Activated CD8-positive, alpha-beta T cell treated with anti-CD3 and anti-CD28 coated beads for 36 hours (primary cell): ENCODE measurements at places on chromosomes 6 and 20.

DNA sequence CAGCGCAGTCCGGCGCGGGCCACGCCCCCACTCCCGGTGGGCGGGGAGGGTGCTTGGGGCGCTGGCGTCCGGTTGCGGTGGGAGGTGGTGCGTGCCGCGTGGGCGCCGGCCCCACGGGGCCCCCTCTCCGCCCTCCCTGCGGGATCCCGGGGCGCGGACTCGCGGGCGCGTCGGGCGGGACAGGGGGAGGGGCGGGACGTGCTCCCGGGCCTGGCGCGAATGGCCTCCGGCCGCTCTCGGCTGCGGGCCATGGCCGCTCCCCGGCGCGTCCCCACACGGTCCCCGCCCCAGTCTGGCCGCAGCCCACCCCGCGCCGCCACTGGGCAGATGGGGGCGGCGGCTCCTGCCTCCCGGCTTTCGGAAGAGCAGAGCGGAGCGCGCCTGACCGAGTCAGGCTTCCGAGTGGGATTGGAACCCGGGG, 771 bp upstream of the PPP1R3G start:
- no peak for DNase-seq

DNA sequence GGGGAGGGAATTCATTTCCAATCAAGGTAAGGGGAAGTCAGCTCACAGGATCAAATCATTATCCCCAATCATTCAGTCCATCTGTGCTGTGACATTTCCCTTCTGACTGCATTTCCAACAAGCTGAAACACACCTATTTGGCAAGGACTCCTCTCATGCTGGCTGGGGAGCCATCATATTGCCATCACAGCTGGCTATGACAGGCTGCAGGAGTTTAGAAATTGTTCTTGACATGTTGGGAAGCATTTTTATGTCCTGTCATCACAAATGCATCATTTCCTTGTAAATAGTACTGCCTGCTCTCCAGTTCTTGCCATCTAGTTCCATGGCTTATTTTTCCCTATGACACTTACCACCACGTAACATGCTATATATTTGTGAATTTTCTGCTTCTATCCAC, 113.9 kb upstream of the TMEM170B start:
- DNase-seq, result no peak

GRCh38 chr6:167711768-167712730, 114.7 kb upstream of the AFDN start:
- no peak for DNase-seq

- DNase-seq, result no peak
Measured at GRCh38 chr6:127844529-127844928, 56.3 kb downstream of the THEMIS start.

DNA sequence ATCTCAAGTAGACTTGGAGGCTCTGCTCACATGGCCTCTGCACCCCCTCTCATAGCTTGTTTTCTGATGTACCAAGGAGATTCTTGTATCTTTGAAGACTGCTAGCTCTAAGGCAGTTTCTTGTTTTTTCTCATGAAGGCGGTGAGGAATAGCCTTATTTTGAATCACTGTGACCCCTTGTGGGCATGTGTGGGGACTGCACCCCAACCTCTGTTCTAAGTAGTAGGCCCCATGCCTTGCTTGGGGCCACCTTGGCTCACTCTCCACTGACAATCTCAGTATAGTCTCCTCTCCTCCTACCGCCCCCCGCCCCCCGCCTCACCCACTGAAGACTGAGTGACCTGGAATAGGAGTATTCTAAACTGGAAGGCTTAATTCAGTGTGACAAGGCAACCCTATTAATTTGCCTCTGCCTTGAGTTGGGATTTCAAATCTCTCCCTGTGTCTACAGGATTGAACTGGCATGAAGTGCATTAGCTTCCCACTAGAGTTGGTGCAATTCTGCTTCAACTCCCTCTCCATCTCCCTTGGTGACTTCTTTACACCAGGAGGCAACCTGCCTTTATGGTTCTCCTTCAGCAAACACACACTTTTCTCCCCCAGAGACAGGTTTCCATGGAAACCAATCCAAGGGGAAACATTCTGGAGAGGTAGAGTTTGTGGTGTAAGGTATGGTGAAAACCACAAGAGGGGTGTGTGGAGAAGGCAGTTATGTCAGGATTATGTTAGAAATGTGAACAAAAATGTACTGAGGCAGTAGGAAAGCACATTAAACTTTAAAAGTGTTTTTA, 75.4 kb upstream of the ECI2 start:
- peak; percentile 81 for DNase-seq

DNA sequence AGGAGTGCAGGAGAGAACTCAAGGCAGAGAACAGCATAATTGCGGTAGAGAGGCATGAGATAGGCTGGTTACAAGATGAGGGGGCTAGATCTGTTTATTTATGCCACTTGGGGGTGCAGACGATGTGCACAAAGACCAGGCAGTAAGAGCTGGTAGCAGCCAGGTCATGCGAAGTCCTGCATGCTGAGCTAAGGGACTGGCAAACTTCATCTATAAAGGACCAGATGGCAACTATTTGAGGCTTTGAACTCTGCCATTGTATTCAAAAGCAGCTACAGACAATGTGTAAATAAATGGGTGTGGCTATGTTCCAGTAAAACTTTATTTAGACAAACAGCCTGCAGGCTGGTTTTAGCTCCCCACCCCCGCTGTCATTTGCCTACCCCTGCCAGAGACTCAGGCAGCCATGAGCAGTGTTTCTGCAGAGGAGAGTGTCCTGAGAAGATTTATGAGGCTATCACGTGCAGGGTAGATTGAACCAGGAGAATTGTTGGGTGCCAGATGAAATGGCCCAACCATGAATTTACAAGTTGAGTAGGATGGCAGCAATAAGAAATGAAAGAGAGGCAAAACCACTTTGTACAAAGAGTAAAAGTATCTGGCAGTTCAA, 253.4 kb upstream of the MOCS1 start:
- DNase-seq, result no peak

DNA sequence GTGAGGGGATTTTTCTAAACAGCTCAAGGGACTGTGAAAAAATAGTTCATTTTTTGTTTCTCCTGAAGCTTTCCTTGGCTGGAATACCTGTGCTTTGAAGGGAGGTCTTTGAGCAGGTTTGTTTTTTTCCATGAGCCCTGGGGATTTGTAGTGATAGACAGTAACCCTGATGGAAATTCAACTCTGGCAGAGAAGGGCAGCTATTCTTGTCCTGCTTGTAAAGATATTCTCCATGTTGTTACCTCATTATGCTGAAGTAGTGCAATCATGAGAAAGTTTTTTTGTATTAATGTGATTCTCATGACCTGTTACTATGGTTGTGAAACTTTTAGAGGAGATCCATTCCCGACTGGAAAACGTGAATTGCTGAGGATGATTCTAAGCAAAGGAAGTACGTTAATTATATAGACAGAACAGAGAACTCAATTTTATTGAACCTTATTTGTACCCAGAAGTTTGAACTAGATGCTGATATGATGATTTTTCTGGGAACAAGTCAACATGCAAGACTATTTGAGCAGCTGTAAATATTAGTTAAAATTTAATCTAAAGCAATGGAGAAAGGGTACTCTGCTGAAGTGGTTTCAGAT, 12.5 kb downstream of the UTRN start:
- DNase-seq, result no peak

DNA sequence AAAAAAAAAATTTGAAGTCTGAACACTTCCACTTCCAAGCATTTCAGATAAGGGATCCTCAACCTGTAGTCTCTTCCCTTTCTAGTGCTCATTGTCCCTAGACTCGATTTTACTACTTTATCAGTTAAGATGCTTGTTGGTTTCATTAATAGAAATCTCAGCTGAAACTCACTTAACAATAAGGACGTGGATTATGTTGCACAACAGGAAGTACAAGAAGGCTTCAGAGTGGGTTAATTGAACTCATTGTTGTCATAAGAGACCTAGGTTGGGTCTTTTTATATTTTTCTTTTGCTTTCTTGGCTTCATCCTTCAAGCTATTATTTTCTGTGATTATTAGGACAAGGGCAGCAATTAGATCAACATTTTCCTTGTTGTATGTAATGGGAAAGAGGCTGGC, 175.2 kb downstream of the CDKAL1 start:
- no peak for DNase-seq

DNA sequence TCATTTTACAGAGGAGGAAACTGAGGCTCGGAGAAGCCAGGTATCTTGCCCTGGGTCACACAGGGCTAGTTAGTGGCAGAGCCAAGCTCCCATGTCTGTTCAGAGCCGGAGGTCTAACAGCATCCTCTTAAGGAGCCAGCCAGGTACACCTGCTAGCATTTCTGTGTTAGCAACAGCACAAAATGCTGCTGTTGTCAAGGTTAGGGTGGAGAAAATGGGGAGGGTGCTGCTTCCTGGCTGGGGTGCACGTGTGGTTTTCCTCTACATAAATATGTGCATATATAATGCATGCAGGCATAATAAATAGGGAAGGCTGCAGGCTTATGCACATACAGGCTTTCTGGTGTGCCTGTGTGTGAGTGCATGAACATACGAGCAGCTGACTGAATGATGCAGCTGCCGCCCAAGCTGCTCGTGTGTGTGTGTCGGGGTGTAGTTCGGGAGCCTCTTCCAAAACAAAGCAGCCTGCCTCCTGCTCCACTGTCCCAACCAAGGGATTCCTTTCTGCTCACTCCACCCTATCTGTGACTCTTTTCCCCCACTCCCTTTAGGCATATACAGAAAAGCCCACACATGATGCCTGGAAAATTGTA, 86.6 kb downstream of the CD40 start:
- DNase-seq, result no peak

DNA sequence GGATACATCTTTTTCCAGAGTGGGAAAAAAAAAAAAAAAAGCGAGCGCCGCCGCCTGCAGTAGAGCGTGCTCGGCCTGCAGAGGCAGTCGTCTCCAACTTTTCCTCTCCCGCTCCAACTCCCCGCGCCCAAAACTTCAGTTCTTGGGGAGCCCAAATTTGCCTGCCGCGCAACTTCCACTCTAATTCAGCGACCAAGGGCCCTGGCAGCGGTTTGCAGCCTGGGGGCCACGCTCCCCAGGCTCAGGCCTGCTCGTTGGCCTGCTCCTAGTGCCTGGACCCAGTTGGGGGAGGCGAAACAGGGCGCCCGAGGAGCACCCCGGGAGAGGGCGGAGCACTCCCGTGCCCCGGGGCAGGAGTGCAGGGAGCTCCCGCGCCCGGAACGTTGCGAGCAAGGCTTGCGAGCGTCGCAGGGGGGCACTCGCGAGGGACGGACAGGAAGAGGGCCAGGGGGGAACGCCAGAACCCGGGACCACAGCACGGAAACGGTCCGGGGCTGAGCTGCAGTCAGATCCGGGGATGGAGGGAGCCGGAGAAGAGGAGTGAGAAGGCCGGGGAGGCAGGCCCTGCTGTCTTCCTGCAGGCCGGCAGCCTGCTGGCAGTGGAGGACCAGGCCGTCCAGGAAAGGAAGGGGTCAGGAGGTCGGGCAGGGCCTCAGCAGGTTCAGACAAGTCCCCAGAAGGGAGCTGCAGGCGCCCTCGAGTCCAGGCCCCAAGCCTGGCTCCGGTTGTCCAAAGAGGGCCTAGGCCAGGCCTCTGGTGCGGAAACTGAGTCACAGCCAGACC, at the start of gene STX16:
Gene STX16 (plus strand): TSS at position 508 of the 783 bp plus-strand sequence. CDS start 724 bp downstream, outside the sequence.
- peak; percentile 90 for DNase-seq

DNA sequence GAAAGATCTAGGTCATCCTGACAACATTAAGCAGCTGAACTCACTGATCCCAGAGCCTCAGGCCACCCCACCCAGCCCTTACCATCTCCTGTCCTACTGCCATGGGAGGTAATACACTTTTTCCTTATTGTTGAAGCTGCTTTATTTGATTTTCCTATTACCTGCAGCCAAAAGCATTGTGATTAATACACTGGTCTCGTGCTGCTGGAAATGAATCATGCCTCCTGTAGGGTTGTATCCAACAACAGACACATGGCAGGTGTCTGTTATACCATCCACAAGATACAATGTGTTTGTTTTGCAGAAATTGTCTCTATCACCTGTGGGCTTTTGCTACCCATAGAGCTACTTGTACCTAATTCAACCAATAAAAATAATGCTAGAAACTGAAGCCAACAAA, 34.2 kb downstream of the MYLIP start:
- DNase-seq, result no peak

DNA sequence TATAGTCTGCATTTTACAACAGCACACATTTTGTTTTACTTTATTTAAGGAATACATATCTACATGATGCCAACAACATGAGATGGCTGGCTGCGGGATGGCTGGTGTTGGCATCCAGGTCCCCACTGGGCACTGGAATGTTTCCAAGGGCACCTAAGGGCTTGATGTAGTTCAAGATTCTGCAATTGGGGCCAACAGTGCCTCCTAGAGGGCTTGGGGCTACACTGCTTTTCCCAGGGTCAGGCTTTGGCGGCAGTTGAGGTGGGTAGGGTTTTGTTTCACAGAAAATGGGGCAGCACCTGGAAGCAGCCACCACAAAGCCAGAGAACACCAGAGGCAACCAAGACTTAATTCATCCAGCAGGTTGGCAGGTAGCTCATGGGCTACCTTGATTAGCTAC, 202.2 kb upstream of the PRND start:
- DNase-seq, result peak; percentile 49

GRCh38 chr6:41184761-41185160, 16.2 kb downstream of the TREML2 start:
- DNase-seq, result no peak

GRCh38 chr20:53801609-53802370, 208.2 kb upstream of the ZNF217 start:
- no peak for DNase-seq

DNA sequence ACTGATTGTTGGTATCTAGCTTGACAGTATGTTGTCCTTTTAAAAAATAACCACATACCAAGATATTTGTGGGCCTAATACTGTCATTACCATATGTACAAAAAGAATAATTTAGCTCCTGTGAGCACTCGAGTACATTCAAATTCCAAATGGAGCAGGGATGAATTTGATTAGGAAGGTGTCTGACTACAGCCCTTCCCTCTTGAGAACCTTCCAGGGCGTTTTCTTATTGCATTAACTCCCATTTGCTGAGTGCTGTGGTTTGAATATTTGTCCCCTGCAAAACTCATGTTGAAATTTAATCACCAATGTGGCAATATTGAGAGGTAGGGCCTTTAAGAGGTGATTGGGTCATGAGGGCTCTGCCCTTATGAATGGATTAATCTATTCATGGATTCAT, 76.9 kb upstream of the RALY start:
- DNase-seq, result no peak

DNA sequence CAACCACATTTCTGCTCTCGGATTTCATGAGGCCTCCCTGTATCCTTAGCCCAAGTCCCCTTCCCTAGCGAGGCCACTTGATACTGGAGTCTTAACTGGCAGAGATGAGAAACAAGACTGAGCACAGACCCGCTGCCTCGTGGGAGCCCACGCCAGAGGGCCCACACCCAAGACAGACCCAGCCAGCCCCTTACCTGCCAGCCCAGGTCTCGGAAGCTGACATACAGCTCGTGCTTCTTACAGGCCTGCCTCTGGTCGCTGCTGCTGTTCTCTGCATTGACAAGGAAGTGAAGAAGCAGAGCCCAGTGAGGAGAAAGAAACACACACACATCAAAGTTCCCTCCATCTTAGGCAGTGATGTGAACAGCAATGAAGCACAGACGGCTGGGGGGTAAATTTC, 91.7 kb downstream of the BMP7 start:
- DNase-seq, result no peak

DNA sequence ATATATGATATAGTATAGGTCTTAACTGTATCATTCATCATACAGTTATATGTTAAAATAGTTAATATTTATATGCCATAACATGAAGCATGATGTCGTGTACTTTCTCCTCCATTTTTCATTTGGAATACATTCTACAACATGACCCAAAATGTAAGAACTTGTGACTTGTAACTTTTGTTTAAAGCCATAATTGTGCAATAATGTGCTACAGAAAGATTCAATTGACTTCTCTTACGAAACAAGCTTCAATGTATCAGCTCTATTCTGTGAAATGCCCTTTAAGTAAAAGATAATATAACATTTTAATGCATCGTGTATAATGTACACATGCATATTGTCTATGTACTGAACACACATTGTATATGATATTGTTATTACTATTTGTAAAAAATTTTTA, 76.7 kb upstream of the FABP7 start:
- DNase-seq, result no peak

- DNase-seq, result no peak
Measured at GRCh38 chr6:9248133-9248532, 812.8 kb upstream of the SLC35B3 start.
